ENCODE measurements at places on chromosomes 5 and 9. TPM values are rescaled to one million over a fixed set of nuclear protein-coding genes. Genes with fewer than 3 reads are reported as not detected.

The INSL6 gene
- total RNA-seq, result not detected

The LHFPL2 gene
- 37.1 TPM for total RNA-seq

The SAXO1 gene
- total RNA-seq, result not detected

The ANKRD31 gene
- 0.38 TPM for total RNA-seq

The ALG2 gene
- 41.2 TPM for total RNA-seq

The NSA2 gene
- total RNA-seq, result 115 TPM

The RIC1 gene
- 62.3 TPM for total RNA-seq

The SCGB3A2 gene
- not detected for total RNA-seq

The ZNF883 gene
- 2.1 TPM for total RNA-seq

The ADAMTSL2 gene
- 0.63 TPM for total RNA-seq

The ADGRD2 gene
- not detected for total RNA-seq

The PCDHA4 gene
- total RNA-seq, result 1.5 TPM

The PHYHD1 gene
- 26.4 TPM for total RNA-seq

The CFAP157 gene
- total RNA-seq, result not detected

The F2RL1 gene
- total RNA-seq, result 3.5 TPM

The PDGFRB gene
- total RNA-seq, result 126 TPM

The PTGDS gene
- total RNA-seq, result 96.2 TPM

The ARAP3 gene
- 9.1 TPM for total RNA-seq

The TNFAIP8 gene
- 57.4 TPM for total RNA-seq

The CHSY3 gene
- 3.1 TPM for total RNA-seq

The RAPGEF1 gene
- 89.0 TPM for total RNA-seq

The PPP3R2 gene
- not detected for total RNA-seq

The EDIL3 gene
- total RNA-seq, result 4.0 TPM
